Nephron progenitor cell (in vitro differentiated cells): ENCODE measurements at places on chromosomes 12 and 14.

GRCh38 chr14:61090432-61091216 lies 109.6 kb downstream of the SLC38A6 start:
- no peak for DNase-seq

- DNase-seq: no peak
These were observed 20.8 kb downstream of the SLC8B1 start for GRCh38 chr12:113314121-113314529.

DNA sequence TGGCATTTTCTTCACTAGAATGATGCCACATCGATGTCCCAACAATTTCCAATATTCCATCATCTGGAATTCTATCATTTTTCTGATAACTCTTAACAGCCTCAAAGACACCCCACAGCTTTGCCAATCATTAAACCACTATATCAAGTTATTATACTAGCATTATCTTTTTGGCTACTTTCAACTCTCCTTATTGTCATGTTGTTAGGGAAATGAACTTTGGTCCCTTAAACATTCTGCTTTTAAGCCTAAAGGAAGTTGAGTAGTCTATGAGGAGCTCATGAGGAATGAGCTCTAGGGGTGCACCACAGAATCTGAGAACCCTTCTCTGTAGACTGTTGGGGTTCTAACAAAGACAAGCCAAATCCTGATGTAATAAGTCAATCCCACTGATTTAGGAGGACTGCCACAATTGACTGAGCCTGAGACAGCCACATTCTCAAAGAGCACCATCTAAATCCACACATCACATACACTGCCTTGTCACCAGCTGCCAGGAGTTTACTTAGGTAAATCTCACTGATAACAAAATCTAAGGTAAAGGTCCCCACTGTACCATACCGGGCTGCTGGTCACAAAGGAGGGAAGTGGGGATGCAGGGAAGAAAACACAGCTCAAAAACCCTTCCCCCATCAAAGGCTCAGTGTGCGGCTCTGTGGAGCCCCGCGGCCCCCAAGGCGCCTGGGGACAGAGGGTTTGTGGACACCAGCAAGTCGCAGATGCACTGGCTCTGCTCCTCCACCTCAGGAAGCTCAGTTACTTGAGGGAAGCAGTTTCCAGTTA lies 58.2 kb downstream of the SETD3 start:
- DNase-seq: no peak

DNA sequence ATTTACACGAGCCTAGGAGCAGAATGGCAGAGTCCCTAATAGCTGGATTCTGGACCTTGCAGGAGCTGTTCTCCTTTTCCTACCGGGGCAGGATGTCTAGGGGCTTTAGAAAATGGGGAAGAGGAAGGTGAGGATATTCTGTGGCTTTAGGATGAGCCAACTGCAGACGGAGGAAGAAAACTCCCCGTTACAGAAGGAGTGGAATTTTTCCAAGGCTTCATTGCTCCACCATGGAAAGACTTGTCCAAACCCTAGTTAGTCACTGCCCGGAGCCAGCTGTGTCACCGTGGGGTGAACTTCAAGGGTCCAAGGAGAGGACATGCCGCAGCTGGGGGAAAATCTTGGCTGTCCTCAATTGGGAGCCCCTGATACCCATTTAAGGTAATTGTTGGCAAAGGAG lies 41.6 kb downstream of the FOS start:
- DNase-seq: no peak

- DNase-seq: no peak
These were observed 14.4 kb downstream of the PLEKHG7 start for GRCh38 chr12:92717202-92717601.
